Stimulated activated CD4-positive, alpha-beta T cell treated with anti-CD3 and anti-CD28 coated beads, Interleukin-15, amount 100 ng/mL, for 48 hours (primary cell): ENCODE measurements at places on chromosomes 13 and 19.

GRCh38 chr19:4096049-4096892 lies 27.7 kb downstream of the MAP2K2 start:
- DNase-seq = no peak

DNA sequence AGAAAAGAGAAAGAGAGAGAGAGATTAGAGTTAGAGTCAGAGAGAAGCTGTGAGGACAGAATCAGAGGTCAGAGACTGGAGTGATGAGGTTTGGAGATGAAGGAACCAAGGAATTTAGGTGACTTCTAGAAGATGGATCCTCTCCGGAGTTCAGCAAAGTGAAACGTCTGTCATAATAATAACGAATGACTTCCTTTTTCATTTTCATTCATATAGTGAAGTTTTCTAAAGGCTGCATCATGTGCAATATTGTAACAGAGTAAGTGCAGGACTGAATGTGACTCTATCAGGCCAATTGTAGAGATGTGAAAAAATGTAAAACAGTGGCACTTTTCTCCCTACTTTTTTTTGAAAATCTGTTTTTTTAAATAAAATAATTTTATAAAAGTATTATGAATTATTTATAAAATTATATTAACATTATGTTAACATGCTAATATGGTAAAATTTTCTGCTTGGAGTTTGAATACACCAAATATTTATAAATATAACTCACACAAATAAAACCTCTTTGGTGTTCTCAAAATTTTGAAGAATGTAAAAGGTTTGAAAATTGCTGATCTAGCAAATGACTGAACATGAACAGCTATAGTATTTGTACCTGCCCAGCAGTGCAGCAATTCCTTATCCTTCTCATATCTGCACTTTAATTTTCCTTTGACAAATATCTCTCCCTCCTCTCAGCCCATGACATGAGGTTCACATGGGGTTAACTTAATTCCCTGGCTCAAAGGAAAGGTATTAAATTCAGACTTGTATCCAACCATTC lies 4.2 kb upstream of the TNFSF11 start:
- no peak for DNase-seq

DNA sequence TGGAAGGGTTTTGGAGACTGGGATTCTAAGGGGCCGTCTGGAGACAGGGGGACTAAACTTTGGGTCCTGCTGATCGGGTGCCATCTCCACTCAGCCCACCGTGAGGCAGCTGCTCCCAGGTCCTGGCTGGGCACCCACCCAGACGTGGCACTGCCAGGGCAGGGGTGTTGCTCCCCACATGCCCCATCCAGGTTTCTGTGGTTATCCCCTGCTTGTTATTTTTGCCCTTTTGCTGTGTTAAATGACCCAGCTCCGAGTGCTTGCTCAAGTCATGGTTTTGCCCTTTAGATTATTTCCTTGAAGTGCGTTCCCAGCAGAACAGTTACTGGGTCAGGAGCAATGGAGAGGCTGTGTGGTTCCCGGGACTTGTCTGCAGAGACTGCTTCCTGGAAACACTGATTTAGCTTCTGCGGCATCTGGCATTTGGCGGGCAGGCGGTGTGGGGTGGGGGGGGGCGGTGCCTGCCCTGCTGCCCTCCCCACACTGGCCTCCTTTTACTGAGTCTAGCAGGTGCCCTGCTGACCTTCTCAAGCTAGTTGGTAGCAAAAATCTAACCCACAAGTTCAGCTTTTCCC lies 1.9 kb downstream of the RAB11B start:
- no peak for DNase-seq

- no peak for DNase-seq
These were observed 6.3 kb upstream of the ZSWIM4 start for GRCh38 chr19:13788991-13789390.

GRCh38 chr13:78036841-78037240 lies 118.2 kb upstream of the EDNRB start:
- no peak for DNase-seq

DNA sequence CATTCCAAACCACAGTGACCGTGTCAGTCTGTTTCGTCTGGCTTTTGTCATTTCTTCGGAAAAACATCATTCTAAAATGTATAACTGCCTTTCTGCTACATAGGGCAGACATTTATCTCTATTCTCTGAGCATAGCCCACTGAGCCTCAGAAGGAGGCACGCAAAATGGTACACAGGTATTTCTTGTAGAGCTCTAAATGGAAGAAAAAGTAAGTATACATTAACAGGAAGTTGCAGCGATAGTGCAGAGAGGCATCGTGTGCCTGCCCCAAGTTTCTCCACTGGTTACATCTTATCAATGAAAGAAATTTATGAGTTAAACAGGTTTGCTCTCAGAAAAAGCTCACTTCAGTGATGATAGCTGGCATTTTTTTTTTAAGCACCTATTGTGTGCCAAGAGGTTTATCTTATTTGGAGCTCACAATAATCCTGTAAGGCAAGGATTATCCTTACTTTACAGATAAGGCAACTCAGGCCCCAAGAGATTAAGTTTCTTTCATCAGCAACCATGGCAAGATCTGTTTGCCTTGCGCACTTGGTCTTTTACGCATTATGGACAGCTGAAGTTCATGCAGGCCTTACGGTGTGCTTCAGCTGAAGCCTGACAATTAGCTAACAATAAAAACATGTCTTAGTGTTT lies 1.2 kb upstream of the RCBTB2 start:
- no peak for DNase-seq

DNA sequence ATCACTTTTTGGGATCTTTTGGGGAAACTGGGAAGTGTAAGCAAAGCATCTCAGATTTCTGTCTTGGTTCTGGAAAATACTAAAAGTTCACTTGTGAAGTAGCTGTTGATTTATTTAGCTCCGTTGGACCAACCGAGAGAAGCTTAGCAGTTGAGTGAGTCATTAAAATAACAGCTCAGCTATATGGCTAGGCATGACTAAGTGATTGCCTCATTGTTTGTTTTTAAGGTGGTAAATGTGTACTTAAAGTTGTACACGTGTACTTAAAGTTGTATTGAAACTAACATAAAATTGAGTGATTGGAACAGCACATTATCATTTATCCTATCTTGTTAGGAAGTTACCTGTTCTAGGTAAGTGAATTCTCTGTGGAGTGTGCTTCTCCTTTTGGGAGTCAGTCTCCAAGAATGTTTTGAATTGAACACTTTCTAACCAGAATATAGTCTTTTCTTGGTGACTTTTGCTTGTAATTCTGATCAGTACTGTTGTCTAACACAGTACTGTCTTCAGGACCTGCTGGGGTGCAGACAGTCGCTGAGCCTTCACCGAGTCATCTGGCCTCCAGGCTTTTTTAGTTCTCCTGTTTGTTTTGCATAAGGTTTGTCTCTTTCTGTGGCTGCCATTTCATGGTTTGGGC lies 2.9 kb upstream of the DCUN1D2 start:
- no peak for DNase-seq

- no peak for DNase-seq
These were observed 3.3 kb upstream of the TEX29 start for GRCh38 chr13:111317042-111317550.

DNA sequence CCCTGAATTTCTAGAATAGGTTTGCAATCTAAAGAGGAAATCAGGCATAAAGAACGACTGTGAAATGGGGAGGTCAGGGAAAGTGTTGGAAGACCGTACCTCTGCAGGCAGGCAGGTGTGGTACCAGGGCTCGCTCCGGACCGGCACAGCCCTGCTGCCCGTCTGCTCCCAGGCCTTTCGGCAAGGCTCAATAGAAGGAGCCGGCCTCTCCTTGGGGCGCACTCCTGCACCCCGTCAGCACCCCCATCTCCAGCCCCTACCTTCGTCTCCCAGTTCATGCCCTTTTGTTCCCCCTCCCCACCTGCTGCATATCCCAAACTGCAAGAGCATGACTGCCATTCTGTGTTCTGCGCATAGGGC lies 139.8 kb upstream of the SOX1 start:
- DNase-seq = no peak

- DNase-seq = no peak
These were observed 14.6 kb upstream of the TMEM255B start for GRCh38 chr13:113744197-113745000.

GRCh38 chr19:18966307-18966706 lies 25.3 kb upstream of the HOMER3 start:
- no peak for DNase-seq

- DNase-seq = no peak
These were observed 6.4 kb downstream of the KMT5C start for GRCh38 chr19:55345818-55346724.

- DNase-seq = no peak
These were observed 267.9 kb downstream of the LMO7 start for GRCh38 chr13:75904012-75904411.

DNA sequence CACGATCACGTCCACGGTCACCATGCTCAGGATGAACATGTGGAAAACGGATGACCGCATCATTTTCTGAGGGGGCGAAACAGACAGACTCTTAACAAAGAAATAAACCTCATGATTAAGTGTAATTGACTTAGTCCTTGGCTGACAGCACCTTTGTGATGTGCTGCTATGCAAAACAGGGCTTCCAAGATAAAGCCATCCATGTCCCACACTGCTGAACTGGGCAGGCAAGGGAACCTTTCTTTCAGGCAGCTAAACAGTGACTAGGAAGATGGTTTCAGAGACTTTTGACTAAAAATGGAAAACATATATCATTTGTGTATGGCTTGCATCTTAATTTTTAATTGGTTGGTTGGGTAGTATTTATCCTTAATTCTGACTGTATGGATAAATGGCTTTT lies 157.8 kb downstream of the NALCN start:
- DNase-seq = no peak

DNA sequence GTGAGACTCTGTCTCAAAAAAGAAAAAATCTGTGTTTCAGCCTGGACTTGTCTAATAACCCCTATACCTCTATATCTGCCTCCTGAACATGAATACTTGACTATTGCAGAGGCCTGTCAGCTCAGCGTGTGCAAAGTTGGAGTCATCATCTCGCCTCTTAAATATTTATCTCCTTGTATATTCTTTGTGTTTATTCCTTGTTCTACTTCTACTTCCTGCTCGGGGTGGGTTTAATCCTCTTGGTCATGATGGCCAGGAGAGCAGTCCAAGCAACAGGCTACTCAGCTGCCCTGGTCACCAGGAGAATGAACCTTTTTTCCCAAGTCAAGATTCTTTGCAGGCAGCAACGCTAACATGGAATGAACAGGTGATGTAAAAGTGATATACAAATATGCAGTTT lies 119.1 kb downstream of the PCCA start:
- no peak for DNase-seq

DNA sequence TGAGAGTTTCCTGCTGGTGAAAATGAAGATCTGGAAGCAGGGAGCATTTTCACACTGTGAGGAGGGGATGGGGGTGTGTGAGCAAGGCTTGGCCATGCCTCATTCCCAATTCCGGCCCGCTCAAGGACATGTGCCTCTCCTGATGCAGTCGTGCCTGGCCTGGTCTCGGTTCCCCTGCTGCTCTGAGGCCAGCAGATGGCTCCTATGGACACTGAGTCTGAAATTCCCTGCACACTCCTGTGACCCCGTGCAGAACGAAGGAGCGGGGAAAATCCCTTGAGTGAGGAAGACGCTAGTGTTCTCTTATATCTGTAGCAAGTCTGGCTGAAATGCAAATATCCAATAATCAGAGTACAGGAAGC lies 363 bp upstream of the ZNF763 start:
- no peak for DNase-seq

DNA sequence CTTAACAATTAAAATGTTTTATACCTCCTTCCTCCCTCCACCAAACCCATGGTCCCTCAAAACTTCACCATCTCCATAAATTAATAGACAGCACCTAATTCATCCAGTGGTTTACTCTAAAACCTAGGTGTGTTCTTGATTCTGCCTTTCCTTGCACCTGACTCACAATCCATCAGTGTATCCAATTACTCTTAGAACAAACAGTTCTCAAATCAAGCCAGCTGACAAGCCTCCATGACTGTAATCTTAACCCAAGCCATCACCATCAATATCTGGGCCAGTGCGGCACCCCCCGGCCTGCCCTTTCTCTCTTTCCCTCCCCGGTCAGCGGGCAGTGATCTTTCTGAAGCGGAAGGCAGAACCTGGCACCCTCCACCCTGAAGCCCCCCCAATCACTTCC lies 75.6 kb downstream of the TNFRSF19 start:
- DNase-seq = no peak

GRCh38 chr19:31708520-31708919 lies 359.3 kb upstream of the TSHZ3 start:
- DNase-seq = no peak

DNA sequence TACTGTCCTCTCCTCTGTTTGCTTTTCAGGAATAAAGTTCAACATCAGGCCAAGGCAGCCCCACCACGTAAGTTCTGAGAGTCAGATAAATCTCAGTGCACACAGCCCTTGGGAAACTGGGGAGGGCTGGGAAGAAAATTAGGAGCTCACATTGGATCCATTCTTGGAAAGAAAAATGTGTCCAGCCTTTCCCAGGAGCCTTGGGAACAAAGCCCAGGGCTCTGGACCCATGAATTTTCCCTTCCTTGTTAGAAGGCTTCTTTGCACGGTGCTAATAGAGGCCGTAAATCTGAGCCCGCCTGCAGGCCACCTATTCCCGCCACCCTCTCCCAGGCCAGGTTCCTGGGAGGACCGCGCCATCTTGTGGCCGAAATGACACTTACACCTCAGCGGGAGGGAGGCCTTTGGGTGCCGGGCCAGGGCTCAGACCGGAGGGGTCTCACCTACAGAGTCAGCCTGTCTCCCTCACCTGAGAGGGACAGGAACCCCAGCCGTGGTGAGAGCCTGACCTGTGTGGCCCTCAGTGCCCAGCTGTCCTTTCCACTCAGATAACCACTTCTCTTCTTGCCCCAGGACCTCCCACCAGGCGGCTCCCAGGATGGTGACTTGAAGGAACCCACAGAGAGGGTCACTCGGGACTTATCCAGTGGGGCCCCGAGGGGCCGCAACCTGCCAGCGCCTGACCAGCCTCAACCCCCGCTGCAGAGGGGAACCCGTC lies 25.1 kb upstream of the KCTD15 start:
- peak; percentile 50 for DNase-seq

- no peak for DNase-seq
These were observed 67.1 kb downstream of the NUFIP1 start for GRCh38 chr13:44921931-44922758.

- no peak for DNase-seq
These were observed 74.2 kb downstream of the TRPM4 start for GRCh38 chr19:49231804-49232203.

GRCh38 chr13:49356223-49356622 lies 87.6 kb downstream of the CAB39L start:
- DNase-seq = no peak

- DNase-seq = no peak
These were observed 10.9 kb downstream of the SIGLEC12 start for GRCh38 chr19:51490676-51491075.

- no peak for DNase-seq
These were observed 16.0 kb downstream of the ZNF44 start for GRCh38 chr19:12278713-12279112.

- no peak for DNase-seq
These were observed 161.4 kb downstream of the PTPRS start for GRCh38 chr19:5179256-5179655.

GRCh38 chr13:111161601-111162600 lies 46.8 kb downstream of the ARHGEF7 start:
- no peak for DNase-seq

- no peak for DNase-seq
These were observed 167.2 kb downstream of the KLF5 start for GRCh38 chr13:73225990-73226389.

GRCh38 chr13:99367663-99368448 lies 60.7 kb upstream of the GPR183 start:
- no peak for DNase-seq
